ENCODE measurements at places on chromosomes 3 and 15.

DNA sequence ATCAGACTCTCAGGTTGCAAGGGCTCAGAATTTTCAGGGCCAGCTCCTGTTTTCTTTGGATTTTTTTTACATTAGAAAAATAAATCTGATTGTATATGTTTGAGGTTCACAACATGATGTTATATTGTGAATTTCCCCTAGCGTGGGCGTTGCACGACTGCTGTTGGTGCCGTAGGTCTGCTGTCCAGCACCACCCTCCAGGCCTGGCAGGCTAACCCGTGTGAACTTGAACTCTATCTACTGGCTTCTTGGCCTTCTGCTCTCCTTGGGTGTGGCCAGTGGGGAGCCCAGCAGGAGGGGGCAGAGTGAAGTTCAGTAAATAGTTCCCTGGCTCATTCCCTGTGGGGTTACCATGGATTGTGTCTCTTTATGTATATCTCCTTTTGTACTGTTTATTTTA, 80.5 kb upstream of the RORA start:
- no peak for DNase-seq

GRCh38 chr3:3307491-3307890, 128.0 kb upstream of the CRBN start:
- no peak for DNase-seq

- DNase-seq: no peak
These were observed 44.0 kb upstream of the ETV5 start for GRCh38 chr3:186152889-186153292.

DNA sequence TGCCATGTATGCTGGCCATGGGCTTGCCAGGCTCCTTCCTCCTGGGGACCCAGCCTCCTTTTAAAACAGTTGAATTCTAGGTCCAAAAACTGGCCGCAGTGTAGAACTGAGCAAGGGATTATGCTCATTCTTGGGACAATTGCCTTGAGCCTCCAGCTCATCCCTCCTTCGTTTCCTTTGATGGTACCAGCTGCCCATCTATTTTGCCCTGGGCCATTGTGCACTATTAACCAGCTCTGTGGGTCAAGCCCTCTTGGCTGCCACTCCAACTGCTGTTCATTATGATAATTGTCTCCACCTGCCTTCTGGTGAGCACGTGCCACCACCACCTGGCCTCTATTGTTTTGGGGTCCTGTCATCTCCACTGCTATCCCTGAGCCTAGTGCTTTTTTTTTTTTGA, 75.8 kb upstream of the SYN2 start:
- no peak for DNase-seq

DNA sequence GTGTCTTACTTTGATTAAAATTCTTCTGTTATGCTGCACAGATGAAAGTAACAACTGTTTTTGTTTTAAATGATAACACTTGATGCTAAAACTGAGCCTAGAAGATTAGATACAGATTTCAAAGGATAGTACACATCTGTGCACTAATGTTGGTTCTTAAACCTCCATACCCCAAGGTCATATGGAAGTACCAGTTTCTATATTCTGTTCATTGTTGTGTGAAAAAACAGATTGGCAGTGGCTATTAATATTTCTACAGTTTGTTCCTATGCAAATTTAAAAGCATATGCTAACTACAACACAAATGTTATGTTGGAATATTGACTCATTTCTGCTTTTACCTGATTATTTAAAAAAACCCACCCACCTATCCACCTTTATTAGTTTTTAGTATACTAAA, 32.0 kb upstream of the GBE1 start:
- DNase-seq: no peak

- peak; percentile 45 for DNase-seq
These were observed 212.9 kb downstream of the CD47 start for GRCh38 chr3:107877936-107878335.

- DNase-seq: no peak
These were observed 404.3 kb downstream of the AGBL1 start for GRCh38 chr15:86483936-86484335.

GRCh38 chr3:185677146-185677829, 91.2 kb downstream of the SENP2 start:
- peak; percentile 79 for DNase-seq

GRCh38 chr3:99774467-99774866, 43.2 kb upstream of the CMSS1 start:
- DNase-seq: peak; percentile 89

- no peak for DNase-seq
These were observed 1.9 kb downstream of the ROBO1 start for GRCh38 chr3:79765911-79766310.

DNA sequence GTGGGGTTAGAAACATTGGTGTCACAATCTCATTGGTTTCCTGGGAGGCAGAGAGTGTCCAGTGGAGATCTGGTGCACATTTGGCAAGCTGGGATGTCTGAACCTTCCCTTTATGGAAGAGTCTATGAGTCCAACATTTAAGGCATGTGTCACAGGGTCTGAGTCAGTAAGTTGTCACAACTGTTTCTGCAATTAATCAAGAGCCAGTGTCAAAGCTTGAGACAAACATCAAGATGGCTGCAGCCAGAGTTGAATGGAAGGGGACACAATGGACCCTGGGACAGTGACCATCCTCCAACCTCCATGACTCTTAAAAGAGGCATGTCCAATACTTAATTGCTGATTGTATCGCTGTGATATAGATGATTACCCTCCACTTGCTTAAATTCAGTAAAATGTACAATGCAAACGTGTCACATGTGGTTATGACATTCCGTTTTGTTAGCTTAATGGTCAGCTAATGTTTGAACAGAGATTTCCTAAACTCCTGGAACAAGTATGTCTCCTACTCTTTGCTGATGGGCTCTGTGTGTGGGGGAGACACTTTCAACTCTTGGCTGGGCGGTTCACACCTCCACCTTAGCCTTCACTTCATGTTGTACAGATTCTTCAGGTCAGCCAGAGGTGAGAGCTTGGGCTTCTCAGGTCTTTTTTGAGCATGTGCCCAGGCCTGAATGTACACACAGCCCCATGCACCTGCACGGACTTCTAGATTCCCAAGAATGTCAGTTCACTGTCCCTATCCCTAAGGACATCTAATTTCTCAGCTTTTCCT, 79.9 kb upstream of the PRR23E start:
- no peak for DNase-seq

- DNase-seq: no peak
These were observed 121.4 kb upstream of the RARB start for GRCh38 chr3:25306705-25307104.

DNA sequence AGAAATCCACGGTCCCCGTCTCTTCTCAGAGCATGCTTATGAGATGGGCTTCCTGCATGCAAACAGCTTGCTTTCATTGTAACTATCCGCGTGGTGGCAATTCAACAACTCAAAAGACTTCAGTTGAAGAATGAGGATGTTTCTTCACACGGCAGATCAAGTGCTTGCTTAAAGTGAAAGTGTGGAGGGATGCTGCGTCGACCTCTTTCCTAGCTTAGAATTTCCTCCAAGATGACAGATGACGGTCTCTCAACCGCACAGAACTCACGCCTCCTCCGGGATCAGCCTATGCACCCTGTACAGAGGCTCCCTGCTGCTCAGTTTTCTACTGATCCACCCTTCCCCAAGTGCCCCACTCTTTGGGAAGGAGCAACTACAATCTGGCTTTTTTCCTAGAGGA, 47.8 kb downstream of the PCSK6 start:
- peak; percentile 36 for DNase-seq

- DNase-seq: no peak
These were observed 2.2 kb downstream of the NPTN start for GRCh38 chr15:73630921-73631362.

- no peak for DNase-seq
These were observed 202.0 kb downstream of the GHSR start for GRCh38 chr3:172246107-172246844.

- DNase-seq: no peak
These were observed 60.5 kb downstream of the LPP start for GRCh38 chr3:188214442-188214841.

DNA sequence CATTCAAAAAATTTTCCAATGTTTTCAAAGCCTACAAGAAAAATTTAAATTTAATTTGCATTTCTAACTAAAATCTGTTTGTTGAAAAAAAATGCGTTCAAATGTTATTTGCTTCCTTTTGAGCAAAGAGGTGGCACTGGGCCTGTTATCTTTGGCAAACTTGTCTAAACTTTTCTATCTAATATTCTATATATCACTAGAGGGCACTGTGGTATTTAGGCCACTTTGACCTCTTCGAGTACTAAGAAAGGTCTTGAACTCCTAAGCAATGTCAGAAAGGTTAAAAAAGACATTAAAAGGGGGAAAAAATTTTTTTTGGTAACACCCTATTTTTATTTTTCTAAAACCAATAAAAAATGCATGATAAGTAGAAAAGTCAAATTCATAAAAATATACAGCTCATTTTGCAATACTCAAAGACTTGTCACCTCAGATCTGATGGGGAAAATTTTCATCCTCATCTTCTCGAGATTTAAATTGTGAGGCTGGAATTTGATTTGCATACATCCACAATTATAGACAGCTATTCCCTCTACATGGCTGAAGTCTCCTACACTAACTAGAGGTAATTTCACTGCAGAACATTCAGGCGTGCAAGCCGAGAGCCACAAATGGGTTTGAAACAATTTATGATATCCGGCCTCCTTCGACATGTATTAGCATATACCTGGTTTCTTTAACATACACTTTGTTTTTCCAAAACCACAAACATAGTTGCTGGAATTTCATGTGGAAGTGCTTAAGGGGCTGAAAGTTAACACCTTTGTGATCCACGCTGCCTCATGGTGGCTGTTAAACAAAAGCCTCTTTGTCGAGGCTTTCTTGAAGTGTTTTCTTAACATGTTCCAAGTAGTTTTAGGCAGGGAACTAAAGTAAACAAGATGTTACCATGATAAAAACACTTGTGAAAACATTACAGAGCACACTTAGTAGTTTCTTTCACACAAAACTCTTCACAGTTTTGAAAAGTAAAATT, 576.4 kb downstream of the FOXP1 start:
- peak; percentile 29 for DNase-seq

GRCh38 chr3:151976211-151977050, 103.0 kb downstream of the SUCNR1 start:
- peak; percentile 98 for DNase-seq

DNA sequence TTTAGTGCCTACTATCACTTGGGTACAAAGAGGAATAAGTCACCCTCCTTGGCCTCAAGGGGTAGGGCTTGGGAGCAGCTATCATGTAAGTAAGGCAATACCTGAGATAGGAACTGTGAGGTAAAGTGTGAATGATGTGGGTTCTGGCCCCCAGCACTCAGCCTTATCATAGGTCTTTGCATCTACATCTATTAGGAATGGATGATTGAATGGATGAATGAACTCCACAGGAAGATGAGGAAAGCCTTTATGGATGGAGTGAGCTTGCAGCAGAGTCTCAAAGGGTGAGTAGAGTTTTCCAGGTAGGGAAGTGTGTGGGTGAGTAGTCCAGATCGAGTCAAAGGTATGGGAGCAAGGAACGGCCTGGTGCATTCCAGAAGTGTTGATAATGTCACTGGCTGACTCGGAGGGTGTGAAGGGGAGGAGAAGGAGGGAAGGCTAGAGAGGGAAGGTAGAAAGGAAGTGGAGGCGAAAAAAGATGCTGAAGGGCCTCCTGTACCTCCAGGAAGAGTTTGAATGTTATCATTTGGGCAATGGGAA, 13.1 kb upstream of the ABHD2 start:
- no peak for DNase-seq

Data from AG10803 (cell line).